Muscle of arm (tissue), 14 donors: ENCODE measurements at places on chromosomes 7 and 10.

DNA sequence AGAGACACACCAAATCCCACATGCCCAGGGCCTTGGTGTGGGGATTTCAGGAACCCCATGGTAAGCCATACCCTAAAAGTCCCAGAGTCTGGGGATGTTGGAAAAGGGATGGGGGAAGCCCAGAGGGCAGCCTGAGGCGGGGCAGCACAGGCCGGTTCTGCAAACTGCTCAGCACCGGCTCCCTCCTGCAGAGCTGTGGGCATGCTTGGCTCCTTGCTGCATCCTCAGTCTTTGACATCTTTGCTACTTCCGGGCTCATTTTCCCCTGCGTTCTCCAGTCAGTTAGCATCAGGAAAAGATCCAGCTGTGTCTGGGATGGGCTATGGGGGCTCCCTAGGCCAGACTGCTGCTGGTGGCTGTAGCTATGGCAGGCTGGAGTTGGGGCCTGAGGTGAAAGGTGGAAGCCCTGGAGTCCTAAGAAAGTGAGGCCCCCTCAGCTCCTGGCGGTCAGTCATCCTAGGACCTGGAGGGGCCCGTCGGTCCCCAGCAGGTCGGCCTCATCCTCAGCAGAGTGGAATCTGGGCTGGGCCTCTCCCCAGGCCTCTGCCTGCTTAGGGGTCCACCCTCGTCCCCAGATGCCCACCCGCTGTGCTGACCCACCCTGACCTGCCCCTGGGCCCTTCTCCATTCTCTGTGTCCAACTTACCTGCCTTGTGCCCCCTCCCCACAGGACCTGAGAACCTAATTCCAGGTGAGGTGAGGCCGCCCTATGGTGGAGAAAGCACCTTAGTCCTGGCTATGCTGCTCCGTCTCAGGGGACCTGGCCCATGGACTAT, 9.3 kb downstream of the TBATA start:
- no peak for DNase-seq

DNA sequence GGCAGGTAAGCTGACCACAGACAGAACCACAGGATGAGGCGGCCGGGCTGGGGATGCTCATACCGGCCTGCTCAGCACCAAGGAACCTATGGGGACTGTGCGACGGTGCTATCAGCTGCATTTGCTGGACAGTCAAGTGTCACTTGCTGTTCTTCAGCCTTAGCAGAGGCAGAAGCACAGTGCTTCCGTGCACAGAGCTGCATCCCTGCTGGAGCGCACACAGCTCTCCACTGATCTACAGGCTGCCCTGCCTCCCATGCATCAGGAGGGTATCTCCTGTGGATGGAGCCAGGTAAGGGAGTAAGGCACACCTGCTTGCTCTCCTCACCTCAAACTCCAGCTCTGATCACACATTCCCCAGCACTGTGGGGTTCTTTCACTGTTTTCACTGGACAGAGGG, 97.5 kb downstream of the TNS3 start:
- no peak for DNase-seq

- no peak for DNase-seq
Observed at GRCh38 chr7:111474723-111475418, 87.4 kb downstream of the IMMP2L start.

- DNase-seq, result no peak
Observed at GRCh38 chr7:193481-194251, 1.3 kb downstream of the FAM20C start.

DNA sequence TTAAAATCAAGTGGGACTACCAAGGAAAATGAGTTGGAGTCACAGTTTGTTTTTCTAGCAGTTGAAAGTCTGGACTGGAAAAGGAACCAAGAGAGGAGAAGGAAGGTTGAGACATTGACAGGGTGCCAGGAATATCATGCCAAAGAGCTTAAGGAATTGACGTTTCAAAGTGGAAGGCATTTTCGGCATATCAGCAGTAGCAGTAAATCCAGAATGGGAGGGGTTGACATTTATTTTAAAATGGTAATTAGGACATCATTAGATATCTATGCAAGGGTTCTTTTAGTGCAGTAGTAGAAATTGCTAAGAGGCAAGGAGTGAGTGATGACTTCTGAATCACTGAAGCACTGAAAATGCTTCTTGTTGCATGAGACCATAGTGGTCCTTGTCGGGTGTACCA, 335.9 kb upstream of the PLXDC2 start:
- no peak for DNase-seq

GRCh38 chr7:151829707-151830106, 47.2 kb downstream of the PRKAG2 start:
- no peak for DNase-seq

DNA sequence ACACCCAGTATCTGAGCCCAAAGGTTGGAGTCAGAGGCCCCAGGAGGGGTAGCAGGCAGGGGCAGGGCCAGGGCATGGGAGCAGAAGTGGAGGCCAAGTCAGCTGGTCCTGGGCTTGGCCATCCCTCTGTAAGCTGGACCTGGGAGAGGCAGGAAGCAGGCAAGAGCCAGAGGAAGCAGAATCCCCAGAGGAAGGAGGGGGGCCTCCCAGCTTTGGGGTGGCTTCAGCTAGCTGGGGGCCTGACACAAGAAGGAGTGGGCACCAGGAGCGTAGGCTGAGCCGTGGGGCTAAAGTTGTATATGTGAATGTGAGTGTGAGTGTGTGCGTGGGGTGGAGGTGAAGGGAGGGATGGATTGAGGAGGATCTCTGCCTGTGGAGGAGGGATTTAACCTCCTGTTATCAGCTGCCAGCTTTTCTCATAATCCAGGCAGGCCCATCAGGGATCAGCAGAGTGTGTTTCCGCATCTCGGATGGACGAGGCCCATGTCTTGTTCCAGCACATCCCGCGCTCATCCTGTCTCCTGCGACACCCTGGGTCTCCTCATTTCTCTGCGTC, 54.0 kb downstream of the NEURL1 start:
- DNase-seq, result no peak

GRCh38 chr10:118161461-118162246, 114.9 kb upstream of the RAB11FIP2 start:
- no peak for DNase-seq

GRCh38 chr10:5447056-5447455, 34.7 kb downstream of the NET1 start:
- peak; percentile 21 for DNase-seq

DNA sequence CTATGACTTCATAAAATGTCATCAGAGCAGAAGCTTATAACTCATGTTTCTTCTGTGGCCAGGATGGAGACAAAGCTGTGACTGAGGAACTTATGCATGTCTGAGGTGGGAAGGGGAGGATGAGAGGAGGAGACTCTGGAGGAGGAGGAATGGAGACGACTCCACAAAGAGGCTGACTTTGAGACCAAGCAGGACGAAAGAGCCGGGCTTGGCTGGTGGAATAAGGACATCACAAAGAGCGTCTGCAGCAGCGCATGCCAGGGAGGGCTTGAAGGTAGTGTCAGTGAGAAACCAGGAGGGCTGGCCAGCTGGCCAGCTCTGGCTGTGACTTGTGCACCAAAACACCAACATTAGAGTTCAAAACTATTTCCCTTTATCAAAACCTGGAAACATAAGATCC, 6.1 kb upstream of the GDF2 start:
- DNase-seq, result no peak

DNA sequence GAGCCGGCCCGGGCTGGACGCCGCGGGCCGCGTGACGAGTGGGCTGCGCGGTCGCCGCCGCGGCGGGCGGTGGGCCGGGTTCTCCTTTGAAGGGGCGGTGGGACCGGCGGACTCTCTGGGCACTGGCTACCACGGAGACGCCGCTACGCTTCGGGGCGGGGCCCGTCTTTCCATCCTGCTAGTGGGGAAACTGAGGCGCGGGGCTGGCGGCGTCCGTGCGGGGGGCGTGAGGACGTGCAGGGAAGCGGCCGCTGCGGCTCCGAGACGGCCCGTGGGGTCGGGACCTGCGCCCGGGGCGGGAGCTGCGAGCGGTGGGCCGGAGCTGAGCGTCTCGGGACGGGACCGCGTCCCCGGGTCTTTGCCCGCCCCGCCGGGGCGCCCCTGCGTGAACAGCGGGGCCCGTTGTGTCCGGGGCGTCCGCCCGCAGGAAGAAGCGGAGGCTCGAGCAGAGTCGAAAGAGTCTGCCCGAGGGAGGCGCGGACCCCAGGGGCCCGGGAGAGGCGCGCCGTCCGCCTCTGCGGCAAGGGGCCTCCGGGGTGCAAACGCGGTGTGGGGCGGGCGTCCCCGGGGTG, 548 bp upstream of the BNIP3 start:
- DNase-seq, result no peak
